ENCODE measurements at places on chromosomes 5 and 9.

DNA sequence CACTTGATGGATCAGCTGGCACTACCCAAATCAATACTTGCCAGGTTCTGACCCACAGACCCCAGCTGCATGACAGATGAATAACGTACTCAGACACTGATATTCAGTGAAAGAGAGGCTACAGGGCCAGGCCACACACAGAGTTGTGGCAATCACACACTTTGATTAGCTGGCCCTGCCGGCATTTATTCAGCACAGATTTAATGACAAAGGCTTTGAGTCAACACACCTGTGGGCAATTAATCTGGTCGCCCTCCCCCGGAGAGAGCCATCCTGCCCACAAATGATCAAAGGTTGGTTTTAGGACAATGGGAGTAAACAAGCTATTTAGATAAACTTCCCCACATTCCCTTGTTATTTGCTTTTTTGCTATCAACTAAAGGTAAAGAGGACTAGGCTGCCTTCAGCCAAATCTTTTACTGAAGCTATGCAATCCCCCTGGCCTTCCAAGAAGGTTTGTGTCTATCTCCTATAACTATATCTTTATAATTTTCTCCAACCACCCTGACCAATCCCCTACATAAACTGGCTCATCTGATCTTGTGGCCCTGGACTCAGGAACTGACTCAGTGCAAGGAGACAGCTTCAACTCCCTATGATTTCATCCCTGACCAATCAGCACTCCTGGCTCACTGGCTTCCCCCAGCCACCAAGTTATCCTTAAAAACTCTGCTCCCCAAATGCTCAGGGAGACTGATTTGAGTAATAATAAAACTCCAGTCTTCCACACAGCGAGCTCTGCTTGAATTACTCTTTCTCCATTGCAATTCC, 12.7 kb upstream of the TRIM32 start:
- DNase-seq = no peak

- no peak for DNase-seq
Observed at GRCh38 chr5:91794455-91794854, 411.3 kb upstream of the ARRDC3 start.

- no peak for DNase-seq
Observed at GRCh38 chr9:105855987-105856386, 161.6 kb downstream of the TMEM38B start.

DNA sequence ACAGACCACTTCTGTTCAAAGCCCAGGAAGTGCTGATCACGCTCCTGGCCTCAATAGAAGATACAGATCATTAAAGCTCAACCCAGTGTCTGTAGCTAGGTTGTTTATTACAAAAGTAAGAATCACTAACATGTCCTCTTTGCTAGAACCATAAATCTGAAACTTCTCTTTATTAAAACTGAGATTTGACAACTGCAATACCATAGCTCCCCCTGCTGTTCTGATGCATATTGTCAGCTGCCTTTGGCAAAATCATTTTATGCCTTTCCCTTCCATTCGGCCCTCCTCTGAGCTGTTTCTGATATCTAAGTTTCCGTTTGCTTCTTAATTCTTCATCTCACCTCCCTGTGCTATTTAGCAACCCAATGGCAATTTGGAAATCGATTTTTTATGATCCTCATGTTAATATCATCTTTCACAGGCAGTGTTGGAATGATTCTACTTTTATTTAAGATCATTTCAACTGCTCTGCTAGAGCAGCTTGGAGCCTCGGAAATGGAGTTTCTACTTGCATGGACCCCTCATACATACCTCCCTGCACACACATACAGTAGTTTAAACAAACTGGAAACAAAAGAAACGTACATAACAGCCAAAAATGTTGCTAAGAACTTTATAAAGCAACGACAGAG, 998.8 kb downstream of the MAT2B start:
- no peak for DNase-seq

DNA sequence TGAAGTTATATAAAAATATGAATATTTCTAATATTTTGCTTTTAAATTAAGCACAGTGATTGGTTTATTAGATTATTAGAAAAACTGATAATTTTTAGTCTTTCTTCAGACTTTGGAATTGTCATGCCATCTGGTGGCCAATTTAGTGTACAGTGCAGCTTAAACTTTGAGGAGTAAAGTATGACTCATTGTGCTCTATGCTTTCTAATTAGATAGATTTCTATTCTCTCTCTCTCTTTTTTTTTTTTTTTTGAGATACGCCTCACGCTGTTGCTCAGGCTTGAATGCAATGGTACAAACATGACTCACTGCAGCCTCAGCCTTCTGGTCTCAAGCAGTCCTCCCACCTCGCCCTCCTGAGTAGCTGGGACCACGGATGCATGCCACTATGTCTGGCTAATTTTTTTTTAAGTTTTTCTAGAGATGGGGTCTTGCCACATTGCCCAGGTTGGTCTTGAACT, 42.1 kb upstream of the GPR21 start:
- no peak for DNase-seq

DNA sequence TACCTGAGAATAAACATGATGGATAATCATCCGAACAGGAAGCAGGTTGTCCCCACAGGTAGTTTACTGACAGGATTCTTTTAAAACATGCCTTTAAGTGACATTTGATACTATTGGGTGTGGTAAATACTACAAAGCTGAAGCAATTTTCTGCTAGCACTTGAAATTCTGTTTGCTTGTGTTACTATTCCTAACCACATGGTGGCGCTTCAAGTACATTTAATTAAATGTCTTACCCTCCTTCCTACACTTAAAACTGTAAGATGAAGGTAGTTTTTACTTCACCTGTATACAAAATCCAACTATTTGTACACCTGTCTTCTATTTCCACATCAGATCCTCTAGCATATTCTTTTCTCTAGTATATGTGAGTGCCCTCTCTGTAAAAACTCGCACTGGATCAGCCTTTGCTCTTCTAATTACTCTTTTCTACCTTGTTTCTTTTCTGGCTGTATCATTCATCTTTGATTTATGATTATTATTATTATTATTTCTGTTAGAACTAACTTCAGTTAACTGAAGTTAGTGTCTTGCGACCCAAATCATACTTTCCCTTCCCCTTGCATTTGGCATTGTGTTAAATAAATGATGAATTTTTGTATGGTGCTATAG, 18.4 kb downstream of the SLC25A46 start:
- no peak for DNase-seq

DNA sequence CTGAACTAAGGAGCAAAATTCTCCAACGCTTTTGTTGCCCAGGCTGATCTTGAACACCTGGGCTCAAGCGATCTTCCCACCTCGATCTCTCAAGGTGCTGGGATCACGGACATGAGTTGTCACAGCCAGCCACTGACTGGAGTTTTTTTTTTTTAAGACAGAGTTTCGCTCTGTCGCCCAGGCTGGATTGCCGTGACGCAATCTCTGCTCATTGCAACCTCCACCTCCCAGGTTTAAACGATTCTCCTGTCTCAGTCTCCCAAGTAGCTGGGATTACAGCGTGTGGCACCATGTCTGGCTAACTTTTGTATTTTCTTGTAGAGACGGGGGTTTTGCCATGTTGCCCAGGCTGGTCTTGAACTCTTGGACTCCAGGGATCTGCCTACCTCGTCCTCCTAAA, 58.2 kb downstream of the EHMT1 start:
- no peak for DNase-seq

GRCh38 chr9:69045821-69046220, 10.3 kb downstream of the FXN start:
- DNase-seq = no peak

DNA sequence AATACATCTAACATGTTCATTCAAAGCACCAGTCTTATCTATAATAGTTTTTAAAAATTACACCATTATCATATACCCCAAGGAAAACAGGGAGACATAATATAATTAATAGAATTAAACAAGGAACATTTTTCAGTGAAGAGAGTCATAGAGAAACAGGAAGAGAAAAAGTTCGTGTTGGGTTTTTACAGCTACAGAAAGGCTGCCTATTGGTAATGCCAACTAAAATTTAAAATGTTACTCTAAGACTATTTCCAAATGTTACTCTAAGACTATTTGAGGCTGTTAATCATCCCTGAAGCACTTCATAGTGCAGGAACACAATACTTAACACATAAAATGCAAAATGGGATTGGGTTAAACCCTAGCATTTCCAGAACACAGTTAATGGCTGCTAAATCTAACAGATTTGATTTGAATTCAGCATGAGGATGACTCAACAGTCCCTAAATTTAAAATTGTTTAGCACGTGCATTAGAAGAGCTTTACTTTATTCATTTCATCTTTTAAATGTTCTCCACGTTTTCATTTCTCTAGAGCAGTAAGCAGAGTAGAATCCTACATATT, 54.5 kb downstream of the OXCT1 start:
- no peak for DNase-seq

DNA sequence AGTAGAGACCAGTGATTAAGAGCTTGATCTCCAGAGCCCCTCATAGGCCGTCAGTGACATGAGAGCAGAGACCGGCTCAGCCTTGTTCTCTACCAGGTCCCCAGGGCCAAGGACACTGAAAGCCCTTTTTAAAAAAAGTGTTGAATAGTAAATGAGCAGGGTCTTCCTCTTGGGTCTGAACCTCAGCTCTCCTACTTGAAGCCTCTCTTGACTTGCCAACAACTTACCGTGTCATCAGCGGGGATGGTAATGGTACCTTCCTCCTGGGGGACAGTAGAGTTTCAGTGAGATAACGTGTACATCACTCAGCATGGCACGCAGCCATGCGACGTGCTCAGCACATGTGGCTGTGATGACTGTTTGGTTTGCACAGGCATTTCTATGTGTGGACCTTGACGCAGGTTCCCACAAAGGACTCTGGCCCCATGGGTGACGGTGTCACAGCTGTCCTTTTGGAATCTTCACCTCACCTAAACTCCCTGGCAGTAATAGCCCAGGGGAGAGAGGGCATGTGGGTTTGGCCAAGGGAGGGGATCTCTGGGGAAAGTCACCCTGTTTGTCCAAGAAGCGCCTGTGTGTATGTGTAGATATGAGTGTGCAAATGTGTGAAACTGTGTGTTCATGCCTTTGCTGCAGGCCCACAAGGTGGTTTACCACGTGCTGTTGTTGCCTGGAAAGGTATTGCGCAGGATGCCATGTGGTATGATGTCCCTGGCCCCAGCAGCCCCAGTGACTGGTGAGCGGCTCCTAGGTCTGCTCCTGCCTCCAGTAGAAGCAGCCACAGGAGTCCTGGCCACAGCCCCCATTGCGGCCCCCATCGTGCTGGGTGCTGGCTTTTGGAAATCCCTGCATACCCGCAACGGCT, 18.7 kb downstream of the ERGIC1 start:
- no peak for DNase-seq

DNA sequence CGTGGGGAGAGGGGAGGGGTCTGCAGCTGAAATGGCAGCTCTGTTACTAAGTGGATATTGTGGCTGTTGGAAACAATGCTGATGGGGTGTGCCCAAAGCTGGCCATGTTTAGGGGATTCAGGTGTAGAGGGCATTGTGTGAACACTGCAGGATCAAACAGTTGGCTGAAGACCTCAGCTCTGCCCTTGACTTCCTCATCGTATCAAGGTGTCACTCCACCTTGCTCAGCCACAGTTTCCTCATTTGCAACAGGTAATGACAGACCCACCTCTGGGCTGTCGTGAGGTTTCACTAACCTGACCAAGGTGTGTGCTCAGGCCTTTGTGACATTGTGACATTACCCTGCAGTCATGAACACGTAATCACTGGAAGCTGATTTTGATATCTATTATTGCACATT, 111.9 kb downstream of the ICE1 start:
- DNase-seq = no peak

DNA sequence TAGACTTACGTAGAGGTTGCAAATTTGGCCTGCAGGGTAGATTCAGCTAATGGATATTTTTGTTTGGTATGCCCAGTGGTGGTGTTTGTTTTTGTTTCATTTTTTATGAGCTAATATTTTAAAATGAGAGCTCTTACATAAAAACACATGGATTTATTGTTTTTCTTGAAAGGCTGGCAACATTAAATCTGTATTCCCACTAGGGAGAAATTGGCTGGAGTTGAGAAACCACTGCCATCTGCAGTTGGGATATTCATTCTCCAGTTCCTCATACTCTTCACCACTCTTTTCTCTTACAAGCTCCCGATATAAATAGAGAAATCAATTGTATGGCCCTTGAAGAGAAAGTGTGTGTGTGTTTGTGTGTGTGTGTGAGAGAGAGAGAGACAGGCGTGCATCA, 143.3 kb downstream of the ALDH1A1 start:
- no peak for DNase-seq

DNA sequence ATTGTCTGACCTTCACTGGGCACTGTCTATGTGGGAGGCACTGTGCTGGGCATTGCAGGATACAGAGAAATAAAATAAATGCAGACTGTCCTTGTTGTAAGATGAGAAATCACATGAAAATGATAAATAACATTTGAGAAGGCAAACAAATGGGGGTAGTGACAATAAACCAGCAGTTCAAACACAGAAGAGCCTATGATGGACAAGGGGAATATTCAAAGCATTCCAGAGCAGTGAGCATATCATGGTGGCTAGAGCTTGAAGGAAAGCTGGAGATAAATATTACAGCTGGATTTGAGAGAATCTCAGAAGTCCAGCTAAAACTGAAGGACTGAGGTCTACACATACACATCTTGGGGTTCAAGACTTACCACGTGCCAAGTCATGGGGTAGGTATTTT, 209.9 kb downstream of the ASTN2 start:
- no peak for DNase-seq
